Stimulated activated memory B cell treated with anti-CD40 and anti-IgM and Interleukin-4, amounts not matched to agents 10 μg/mL and 1 μg/mL and 100 μg/mL, for 72 hours (primary cell): ENCODE measurements at places on chromosomes 3 and 15.

DNA sequence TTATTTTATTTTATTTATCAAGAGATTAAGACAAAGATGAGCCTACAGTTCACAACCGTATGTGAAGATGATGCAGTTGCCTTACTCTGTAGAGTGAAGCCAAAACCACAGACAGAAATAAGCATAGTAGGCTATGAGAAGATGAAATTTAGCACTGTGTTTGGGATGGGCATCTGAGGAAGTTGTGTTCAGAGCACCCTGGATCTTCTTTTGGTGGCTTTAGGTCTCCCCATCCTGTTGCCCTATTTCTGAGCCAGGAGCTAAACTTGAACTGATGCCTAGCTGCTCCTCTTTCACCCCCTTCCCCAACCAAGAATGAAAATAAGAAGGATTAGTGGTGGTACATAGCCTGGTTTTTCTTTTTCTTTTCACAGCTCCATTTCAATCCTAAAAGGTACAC lies 328.1 kb upstream of the TBL1XR1 start:
- ATAC-seq: no peak

DNA sequence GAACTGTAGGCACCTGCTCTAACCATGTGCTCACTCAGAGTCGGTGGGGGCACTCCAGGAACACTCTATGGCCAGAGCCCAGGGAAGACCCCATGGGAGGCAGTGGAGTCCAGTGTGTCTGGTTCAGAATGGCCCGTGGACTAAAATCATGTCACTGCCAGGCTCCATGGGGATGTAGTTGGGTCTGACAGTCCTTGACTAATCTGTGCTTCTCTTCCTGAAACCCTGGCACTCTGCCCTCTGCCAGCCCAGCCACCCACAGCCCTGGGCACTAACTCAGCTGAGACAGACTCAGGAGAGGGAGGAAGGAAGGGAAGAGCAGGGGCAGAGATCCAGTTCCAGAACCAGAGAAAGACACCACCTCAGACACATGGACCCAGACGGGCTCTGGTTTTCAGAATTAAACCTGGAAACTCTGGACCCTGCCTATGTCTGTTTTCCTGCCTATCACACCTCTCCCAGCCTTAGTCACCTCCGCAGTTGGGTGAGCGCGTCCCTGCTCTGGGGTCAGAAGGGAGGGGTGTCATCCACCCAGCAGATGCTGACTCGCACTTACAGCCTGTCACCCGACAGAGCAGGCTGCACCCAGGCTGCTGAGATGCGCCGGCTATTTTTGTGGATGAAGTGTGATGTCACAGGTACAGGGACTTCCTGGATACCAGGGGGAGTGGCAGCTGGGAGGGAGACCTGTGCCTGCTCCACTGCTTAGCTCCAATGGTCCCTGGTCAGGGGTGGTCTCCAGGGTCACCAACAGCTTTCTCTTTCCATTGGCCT lies 56.8 kb upstream of the INSYN1 start:
- ATAC-seq: no peak

- no peak for ATAC-seq
These were observed 6.4 kb upstream of the TBC1D2B start for GRCh38 chr15:78083687-78084448.

DNA sequence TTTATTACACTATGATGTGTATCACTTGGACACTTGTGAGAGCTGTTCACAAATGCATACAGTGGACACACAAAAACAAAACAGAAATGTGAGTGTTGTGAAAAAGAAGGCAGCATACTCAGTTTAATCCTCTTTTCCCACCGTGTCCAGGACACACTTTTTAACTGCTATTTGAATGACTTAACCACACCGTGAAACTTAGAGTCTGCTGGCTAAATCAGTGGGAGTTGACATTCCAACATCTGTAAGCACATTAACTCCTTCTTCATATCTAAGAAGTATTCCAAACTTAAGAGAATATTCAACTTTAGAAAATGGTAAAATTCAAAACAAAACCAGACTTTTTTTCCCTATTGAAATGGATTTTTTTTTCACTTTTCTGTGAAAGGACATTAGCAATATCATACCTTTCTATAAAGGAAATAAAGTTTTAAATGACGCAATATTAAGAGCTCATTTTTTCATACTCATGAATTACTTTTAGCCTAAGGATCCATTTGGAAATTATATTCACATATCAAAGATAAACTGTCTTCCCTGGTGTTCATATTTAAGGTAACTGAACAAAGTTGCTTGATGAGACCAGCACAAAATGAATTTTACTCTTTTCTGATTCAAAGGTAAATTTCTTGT lies 316.6 kb downstream of the RBMS3 start:
- no peak for ATAC-seq

DNA sequence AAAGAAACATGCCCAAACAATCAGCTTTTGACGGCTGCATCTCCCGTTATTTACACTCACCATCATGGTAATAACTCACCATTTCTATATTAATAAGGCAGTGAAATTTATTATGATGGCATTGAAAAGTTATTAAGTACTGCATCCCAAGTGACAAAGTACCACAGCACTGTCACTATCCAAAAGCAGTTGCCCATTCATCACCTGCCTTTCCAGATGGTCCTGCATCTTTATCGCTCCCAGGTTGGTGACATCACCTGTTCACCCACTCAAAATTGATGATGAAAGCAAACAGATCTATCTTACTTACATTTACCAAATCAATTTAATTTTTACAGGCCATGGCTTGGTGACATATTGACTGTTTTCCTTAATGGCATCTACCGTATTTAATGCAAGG lies 299.0 kb downstream of the MECOM start:
- ATAC-seq: no peak

DNA sequence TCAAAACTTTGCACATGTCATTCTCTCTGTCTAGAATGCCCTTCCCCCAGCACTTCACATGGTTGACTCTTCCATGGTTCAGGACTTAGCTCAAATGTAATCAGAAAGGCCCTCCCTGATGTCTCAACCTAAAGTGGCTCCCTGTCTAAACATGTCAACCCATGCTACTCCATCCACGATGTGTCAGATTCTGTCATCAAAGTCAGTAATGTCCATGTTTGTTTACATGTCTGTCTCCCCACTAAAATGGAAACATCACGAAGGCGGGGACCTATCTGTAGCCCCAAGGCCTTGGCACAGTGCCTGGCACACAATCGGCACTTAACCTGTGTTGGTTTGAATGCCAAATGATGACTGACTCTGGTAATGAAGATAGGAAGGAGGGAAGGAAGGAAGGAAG lies 20.8 kb upstream of the SNTN start:
- no peak for ATAC-seq

GRCh38 chr3:46029953-46030543 lies 2.8 kb upstream of the XCR1 start:
- ATAC-seq: peak; percentile 72

DNA sequence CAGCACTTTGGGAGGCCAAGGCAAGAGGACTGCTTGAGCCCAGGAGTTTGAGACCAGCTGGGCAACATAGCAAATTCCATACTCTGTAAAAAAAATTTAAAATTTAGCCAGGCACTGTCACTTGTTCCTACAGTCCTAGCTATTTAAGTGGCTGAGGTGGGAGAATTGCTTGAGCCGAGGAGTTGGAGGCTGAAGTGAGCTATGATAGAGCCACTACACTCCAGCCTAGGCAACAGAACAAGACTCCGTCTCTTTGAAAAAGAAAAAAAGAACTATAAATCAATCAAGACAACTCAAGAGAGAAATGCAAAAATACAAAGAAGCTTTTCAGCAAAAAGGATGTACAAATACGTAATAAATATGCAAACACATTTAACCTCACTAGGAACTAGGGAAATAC lies 78.8 kb downstream of the TJP1 start:
- no peak for ATAC-seq
